ENCODE measurements at places on chromosomes 12 and 14. TPM values are rescaled to one million over a fixed set of nuclear protein-coding genes. Genes with fewer than 3 reads are reported as not detected.

The PLEKHD1 gene
- total RNA-seq: 0.05 TPM

The PTCSC3 gene
- total RNA-seq: not detected

The TAS2R13 gene
- total RNA-seq: 1.3 TPM

The WNT1 gene
- total RNA-seq: 0.87 TPM

The CD163 gene
- total RNA-seq: not detected

The HHIPL1 gene
- total RNA-seq: not detected

The SYCP3 gene
- 0.93 TPM for total RNA-seq

The FCF1 gene
- total RNA-seq: 53.7 TPM

GRCh38 chr12:127145929-127146789, 1120.8 kb upstream of the TMEM132C start:
- DNase-seq: peak; percentile 82

- DNase-seq: no peak
These were observed 50.8 kb downstream of the DYNC1H1 start for GRCh38 chr14:102015045-102015685.

DNA sequence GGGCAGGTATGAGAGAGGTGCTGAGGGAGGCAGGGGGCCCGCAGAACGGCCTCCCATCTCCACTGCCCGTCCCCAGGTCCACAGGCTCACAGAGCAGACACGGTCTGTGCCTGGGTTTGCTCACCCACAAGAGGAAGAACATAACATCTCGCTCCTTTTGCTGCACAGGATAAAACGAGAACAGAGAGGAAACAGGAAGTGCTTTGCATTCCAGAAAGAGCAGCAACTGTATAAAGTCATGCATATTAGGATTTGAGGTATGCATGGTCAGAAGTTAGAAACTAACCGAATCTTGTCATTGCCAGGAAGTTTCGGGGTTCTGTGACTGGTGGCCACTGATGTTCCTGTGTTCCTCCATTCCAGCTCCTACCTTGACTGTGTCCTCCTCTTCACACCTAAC, 25.0 kb downstream of the NTF3 start:
- DNase-seq: no peak

DNA sequence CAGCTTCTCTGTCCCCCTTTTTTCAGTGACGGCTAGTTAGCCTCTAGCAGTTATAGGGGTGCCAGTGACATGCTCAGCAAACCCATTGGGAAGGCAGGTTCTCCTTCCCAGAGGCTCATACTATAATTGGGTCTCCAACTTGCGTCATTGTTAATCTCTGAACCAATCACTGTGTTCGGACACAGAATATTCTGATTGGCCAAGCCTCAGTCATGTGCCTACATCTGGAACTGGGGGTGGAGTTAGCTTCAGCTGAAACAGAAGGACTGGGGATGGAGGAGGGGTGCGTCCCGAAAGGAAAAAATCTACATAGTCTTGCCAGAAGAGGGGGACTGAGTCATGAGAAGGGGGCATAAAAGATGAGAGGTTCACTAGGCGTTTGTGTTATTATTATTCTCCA, 165.6 kb downstream of the SUDS3 start:
- no peak for DNase-seq

- peak; percentile 34 for DNase-seq
These were observed 44.2 kb upstream of the DDX11 start for GRCh38 chr12:31029468-31029867.

- no peak for DNase-seq
These were observed 15.4 kb upstream of the RNASE4 start for GRCh38 chr14:20668969-20669368.

- no peak for DNase-seq
These were observed 363.1 kb upstream of the STXBP6 start for GRCh38 chr14:25412998-25413397.

DNA sequence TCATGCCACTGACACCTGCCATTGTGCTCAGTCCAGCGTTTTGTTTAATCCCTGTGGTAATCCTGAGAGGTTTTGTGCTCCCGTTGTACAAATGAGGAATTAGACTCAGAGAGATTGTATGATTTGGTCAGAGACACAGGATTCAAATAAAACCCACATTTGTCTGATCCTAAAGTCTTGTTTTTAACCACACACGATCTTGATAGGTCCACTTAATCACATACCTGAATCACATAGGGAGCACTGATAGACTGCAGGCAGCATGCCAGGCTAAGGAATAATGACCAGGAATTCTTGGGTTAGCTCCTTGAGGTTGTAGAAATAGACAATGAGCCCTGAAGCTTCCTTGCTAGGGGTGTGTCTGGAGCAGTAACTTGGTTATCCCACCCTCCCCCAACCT, 202.6 kb upstream of the RGS6 start:
- no peak for DNase-seq

DNA sequence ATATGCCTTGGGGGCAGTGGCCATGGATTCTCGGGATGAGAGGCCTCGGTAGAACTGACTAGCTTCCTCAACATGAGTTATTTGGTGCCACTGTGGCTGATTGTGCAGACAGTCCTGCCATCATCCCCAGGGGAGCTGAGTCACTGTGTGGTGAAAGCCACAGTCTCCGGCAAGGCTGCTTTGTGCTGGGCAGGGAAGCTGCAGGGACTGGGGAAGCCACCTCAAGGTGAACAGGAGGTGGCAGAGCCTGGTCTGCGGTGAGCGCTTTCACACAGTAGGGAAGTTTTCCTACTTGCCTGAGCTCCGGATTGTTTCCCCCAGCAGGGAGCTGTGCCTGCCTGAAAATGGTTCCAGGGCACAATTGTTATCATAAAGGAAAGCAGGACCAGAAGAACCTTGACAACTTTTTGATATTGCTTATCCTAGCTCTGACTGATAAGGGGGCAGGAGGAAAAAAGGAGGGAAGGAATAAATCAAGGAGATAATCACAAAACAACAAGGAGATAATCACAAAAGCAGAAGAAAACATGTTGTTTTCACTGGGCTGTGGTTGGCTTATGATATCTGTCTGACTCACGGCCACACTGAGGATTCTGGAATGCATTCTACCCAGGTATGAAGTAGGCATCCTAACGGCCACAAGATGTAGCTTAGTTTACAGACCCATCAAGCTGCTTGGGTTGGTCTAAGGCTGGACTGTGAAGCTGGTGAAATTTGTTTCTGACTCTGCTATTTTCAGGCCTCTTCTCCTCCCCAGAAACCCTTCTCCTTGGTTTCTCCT, 32.2 kb upstream of the GNG2 start:
- peak; percentile 87 for DNase-seq

DNA sequence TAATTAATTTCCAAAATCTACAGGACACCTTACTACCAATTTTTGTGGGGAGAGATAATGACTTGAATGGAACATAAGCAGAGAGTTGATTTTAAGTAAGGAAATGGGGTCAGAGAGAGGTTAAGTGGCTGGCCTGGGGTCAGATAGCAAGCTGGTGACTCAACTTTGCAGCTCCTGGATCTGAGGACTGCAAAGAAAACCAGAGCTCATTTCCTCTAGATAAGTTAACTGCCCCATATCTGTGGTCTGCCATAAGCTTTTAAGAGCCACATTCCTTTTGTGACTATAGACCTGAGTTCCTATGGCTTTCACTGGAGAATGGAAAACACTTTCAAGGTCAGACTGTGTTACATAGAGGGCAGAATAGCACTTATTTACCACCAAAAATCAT, 201.2 kb upstream of the PRICKLE1 start:
- no peak for DNase-seq

GRCh38 chr14:91774140-91775096, 42.5 kb upstream of the CATSPERB start:
- no peak for DNase-seq

- DNase-seq: peak; percentile 64
These were observed 456.3 kb upstream of the RGS6 start for GRCh38 chr14:71475916-71476315.

GRCh38 chr12:90484094-90484493, 470.9 kb downstream of the CCER1 start:
- no peak for DNase-seq

DNA sequence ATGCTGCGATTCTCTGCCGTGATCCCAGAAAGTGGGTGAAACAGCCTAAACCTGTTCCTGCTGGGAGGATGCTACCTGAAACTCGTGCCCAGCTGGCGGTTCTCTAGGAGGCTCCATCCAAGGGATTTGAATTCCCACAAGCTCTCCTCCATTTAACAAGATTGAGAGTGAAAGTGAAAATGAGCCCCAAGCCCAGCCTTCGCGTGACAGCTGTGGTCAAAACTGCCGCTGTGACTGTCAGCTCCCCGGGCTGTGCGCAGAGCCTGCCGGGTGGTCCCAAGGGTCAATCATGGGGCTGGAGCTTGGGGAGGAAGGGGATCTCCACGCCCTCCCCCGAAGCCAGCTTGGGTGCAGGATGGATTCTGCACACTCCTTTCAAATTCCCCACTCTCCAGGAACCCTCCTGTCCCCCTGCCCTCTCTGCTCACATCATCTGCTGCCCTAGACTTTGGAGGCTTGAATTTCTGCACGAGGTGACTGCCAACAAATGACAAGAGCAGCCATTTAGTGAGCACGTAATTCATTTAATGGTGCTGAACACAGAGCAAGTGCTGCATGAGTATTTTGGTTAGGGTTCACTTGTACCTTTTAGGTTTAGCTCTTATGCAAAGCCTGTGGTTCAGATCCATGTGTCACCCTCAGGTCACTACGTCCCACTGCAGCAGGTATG, 5.3 kb downstream of the ASB2 start:
- DNase-seq: peak; percentile 93

- DNase-seq: no peak
These were observed 57.8 kb downstream of the RIMBP2 start for GRCh38 chr12:130658145-130658911.

DNA sequence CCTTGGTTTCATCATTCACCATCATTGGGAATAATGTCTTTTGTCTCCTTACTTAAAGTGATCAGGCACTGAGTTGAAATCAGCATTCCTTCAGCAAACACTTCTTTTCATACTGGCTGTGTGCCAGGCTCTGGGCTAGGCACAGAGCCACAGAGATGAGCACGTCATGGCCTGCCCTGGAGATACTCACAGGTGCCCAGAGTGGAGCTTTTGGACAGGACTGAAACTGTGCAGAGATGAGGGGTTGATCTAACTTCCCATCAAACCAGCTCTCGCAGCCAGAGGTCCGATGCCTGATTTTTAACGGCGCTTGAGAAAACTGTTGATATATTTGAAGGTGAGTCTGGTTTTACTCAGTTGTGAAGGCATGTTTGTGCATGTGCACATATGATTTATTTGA, 43.1 kb downstream of the CACNA1C start:
- DNase-seq: no peak

- no peak for DNase-seq
These were observed 56.1 kb upstream of the EIF5 start for GRCh38 chr14:103277931-103278330.

DNA sequence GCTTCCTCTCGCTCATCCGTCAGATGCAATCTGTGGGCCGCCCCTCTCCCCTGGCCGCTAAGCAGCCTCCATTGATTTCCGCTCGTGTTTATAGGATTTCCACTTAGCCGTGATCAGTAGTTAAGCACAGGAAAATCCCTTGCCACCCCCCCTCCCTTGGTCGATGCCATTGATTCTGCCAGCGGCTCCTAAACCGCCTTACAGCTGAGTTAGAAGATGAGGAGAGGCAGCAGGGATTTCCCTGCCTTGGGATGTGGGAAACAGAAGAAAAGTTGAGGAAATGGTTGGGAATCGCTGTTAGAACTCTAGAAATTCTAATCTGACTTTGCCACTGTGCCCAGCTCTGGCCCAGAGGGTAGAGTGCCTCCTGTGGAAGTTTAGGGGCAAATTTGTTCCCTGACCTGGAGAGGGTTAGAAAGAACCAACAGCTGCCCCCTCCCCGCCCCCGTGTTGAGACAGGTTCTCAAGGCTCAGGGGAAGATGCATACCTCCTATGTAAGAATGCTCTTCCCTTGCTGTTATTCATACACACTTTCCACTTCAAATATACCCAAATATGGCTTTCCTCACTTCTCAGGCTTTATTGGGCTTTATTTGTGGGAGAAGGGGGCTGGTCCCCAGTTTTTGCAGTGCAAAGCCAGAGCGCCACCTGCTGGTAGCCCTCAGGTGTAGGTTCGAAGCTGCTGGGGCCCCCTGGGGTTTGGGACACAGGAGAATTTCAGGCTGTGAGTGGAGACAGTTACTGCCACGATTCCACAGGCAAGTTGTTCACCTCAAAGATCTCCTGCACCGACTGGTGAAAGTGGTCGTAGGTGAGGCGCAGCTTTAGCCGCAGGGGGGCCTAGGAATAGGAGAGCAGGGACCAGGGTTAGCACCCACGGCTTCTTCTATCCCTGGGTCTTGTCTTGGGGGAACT, 3.2 kb downstream of the THTPA start:
- peak; percentile 78 for DNase-seq

DNA sequence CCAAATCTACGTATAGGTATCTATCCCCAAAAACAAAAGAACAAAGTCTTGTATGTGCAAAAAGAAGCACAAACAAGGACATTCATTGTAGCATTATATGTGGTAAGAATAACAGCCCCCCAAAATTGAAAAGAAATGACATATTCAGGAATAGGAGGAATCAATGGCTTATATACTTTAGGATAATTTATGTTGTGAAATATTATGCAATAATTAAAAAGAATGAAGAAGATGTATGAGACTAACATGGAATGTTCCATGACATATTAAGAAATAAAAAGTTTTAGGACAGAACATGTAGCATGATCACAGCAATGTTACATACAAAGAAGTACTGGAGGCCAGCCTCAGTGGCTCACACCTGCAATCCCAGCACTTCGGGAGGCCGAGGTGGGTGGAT, 9.1 kb downstream of the SMCO2 start:
- DNase-seq: no peak

DNA sequence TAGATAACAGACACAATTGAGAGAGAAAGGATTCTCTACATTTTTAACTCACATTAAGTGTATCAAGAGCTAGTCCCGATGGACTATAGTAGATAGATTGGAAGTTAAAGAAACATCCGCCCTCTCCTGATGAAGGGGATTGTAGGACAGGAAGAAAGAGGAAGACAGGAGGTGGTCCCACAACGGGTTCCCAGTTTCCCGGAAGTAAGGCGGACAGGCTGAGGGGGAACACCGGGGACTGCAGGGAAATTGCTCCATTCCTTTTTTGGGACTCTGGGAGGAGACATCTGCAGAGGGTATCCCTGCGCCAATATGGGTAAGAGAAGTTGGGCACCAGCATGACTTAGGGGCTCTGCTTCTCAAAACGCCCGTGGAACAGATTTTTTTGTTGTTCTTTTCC, 177.5 kb upstream of the ATF7IP start:
- DNase-seq: no peak

DNA sequence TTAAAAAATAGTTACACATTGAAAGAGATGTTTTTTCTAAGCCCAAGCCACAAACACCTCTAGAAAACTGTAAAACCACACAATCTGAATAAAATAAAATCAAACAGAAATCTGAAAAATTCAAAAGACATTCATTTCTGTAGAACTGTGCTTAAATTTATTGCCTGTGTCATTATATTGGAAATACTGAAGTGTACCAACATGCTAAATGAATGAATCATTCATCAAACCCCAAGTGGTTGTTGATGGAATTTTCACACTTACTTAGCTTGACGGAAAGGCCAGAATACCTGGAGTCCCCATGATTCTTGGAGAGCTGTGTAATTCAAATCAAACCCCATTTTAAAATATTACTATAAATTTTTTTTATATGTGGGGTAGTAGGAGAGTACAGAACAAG, 2.7 kb downstream of the KITLG start:
- DNase-seq: no peak

Measured in activated CD8-positive, alpha-beta memory T cell treated with anti-CD3 and anti-CD28 coated beads, Interleukin-2, amount 10 ng/mL, durations not matched to agents 7 days and 5 days (primary cell).